ENCODE measurements at places on chromosomes 2 and 18.

DNA sequence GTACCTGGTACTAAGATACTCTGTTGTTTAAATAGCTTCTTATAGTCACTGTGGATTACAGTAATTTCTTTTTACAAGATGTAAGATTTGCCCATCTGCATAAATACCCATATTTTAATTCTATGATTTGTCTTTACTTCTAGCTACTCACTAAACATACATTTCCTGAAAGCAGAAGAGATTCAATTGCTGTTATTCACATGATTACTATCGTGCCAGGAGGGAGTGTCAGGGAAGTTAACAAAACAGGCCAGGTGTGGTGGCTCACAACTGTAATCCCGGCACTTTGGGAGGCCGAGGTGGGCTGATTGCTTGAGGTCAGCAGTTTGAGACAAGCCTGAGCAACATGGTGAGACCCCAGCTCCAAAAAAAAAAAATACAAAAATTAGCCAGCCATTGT, 33.8 kb downstream of the PRKCE start:
- H3K36me3 ChIP-seq = no peaks in the 10 kb centered on the region
- no peaks in the 10 kb centered on the region for H3K27me3 ChIP-seq
- no peak overlapping the region for H3K27ac ChIP-seq
- no peak overlapping the region for H3K4me3 ChIP-seq

DNA sequence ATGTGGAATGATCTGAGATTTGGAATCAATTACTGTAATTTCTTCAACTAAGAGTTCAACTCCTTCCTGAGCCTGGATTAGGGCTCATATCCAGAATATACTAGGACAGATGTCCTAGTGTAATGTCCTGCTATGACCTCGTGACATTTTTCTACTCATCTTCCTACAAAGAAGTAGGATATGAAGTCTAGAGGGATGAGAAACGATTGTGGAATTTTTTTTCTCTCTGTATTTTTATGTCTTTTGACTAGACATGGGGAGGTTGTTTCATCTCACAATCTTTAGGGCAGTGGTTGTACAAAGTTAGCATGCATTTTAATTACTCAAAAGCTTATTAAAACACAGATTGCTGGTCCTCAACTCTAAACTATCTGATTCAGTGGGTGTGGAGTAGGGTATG, 203.0 kb downstream of the PARD3B start:
- H3K4me3 ChIP-seq = no peak overlapping the region
- no peak for DNase-seq
- peaks cover 3% of the 10 kb centered on the region for H3K4me1 ChIP-seq

DNA sequence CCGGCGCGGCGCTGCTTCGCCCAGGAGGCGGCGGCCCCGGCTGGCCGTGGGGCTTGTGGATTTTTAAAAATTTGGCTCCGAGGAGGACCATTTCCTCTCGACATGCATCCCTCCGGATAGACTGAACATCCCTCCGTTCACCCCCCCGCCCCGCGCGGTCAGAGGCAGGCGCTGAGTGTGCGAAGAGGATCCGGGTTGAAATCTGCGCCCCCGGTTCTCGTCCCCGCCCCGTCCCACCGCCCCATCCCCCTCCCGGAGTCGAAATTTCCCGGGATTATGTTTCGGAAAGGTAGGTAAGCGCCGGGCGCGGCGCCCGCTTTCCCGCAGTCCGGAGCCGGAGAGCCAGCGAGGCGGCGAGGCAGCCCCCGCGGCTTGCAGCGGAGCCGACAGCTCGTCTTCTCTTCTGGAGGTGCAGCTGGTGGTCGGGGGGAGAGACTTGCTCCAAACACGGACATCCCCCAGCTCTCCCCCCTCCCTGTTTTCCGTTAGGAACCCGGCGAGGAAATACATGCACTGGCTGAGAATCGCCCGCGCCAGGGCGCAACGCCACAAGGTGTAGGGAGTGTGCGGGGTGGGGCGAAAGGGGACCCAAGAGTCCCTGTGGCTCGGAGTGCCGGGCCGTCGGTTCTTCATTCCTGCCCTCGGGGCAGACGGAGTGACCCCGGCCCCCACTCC, at the start of gene PRKCE:
TSS of gene PRKCE (plus strand) at position 261 of the 675 bp plus-strand sequence.
- H3K27ac ChIP-seq = peak within 1 kb of the TSS; percentile 54
- peaks cover 3% of the 10 kb centered on the region for H3K4me1 ChIP-seq
- no peaks in the 10 kb centered on the region for H3K27me3 ChIP-seq
- DNase-seq = peak; percentile 58
- H3K4me3 ChIP-seq = peak within 1 kb of the TSS; percentile 88

- no peaks in the 10 kb centered on the region for H3K4me1 ChIP-seq
- H3K27me3 ChIP-seq = no peaks in the 10 kb centered on the region
- H3K4me3 ChIP-seq = no peak overlapping the region
- DNase-seq = no peak
Measured at GRCh38 chr2:18829251-18829902, 240.0 kb upstream of the NT5C1B start.

- no peak for DNase-seq
- peaks cover 12% of the 10 kb centered on the region for H3K4me1 ChIP-seq
- no peak overlapping the region for H3K27ac ChIP-seq
- no peaks in the 10 kb centered on the region for H3K27me3 ChIP-seq
- H3K36me3 ChIP-seq = no peaks in the 10 kb centered on the region
Measured at GRCh38 chr2:212915121-212915782, 236.2 kb downstream of the IKZF2 start.

DNA sequence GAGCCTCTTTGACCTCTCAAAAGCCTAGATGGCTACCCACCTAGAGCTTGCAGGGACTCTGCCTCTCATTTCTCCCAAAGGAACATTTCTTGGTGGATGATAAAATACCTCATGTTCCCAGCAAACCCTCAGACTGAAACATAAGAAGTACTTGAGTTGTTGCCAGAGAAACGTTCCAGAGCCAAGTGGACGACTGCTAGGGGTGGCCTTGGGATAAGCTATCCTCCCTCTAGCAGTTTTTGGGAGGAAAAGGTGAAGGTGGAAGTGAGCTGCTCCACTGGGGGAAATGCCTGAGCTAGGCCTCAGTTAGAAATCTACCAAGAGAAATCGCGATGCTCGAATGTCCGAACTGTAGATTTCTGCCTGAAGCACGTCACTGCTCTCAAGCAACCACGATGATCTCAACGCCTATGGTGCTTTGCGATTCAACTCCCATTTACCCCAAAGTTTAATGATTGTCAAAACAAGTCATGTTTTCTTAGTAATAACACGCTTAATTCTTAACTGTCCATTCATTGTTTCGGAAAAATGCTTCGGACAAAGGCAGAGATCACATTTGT, 91.5 kb downstream of the CCBE1 start:
- no peaks in the 10 kb centered on the region for H3K27me3 ChIP-seq
- no peaks in the 10 kb centered on the region for H3K36me3 ChIP-seq
- H3K4me3 ChIP-seq = no peak overlapping the region
- no peaks in the 10 kb centered on the region for H3K4me1 ChIP-seq
